ENCODE measurements at places on chromosomes 5 and 9.

- no peak for DNase-seq
Measured at GRCh38 chr5:150356575-150357294, 762 bp upstream of the TCOF1 start.

DNA sequence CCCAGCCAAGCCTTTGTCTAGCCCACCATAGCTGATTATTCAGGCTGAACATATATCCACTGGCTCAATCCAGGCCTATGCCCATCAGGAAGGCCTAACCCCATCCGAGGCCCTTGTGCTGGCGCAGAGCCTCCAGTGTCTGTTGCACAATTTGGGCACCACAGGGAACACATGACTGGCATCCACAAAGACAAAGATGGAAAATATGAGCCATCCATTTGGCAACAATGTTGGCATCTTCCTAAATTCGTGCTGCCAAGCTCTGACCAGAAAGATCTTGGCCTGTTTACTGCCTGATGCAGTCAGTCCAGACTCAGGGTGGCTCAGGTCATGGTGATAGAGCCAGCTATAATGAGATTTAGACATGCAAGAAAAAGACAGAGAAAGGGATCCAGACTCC lies 233.8 kb downstream of the PIK3R1 start:
- no peak for DNase-seq

- no peak for DNase-seq
Measured at GRCh38 chr9:22211588-22212360, 202.7 kb upstream of the CDKN2B start.

DNA sequence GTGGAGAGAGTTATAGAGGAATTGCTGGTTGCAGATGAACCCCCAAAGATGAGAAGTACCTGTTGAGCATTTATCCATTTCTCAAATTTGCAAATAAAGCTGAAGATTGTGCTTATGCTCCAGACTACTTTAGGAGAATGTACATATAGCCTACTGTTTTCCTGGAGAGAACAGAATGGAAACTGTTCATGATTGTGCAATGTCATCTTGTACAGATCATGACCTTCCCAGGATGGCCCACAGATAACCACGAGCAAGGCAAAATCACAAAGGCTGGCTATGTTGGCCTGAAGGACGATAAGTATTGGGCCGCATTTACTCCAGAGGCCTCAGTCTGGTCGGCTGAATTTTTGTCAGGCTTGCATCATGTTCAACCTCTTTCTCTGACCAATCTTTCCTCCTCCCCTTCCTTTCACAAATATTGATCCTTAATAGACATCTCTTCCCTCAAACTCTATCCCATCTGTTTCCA lies 28.5 kb upstream of the RICTOR start:
- no peak for DNase-seq

DNA sequence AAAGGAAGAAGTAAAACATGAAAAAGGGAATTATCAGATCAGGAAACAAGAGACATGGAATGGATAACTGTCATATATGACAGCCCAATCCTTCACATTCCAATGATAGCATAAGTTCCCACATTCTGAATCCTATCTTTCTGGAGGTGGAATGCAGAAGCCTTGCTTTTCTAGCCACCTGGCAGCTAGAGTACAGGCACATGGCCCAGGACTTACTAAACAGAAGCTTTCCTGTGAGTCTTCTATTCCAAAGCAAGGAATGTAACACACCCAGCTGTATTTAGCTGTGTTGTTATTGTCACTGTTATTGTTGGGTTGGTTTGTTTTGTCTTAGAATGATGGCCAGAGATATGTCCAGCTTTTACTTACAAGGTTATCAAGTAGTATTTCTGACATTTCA lies 780.5 kb upstream of the ZNF608 start:
- DNase-seq: no peak

All from stimulated activated CD8-positive, alpha-beta memory T cell treated with anti-CD3 and anti-CD28 coated beads, Interleukin-7, amount 100 ng/mL, for 1 hour (primary cell).